ENCODE measurements at places on chromosomes 7 and 10. TPM values are rescaled to one million over a fixed set of nuclear protein-coding genes. Genes with fewer than 3 reads are reported as not detected.

GRCh38 chr10:35390161-35390840 lies 54.0 kb downstream of the CCNY start:
- DNase-seq = no peak

GRCh38 chr10:107900131-107900530 lies 735.6 kb upstream of the SORCS1 start:
- no peak for DNase-seq

GRCh38 chr10:49524496-49524895 lies 14.4 kb downstream of the ERCC6 start:
- no peak for DNase-seq

KCP gene
- not detected for total RNA-seq
